ENCODE measurements at places on chromosomes 4 and X. TPM values are rescaled to one million over a fixed set of nuclear protein-coding genes. Genes with fewer than 3 reads are reported as not detected.

DBET gene
- not detected for total RNA-seq

ELF2 gene
- total RNA-seq: 23.9 TPM

VCX3B gene
- not detected for total RNA-seq

SLC4A4 gene
- 1.2 TPM for total RNA-seq

PGAM4 gene
- 1.5 TPM for total RNA-seq

TNMD gene
- total RNA-seq: not detected

ABCG2 gene
- 0.76 TPM for total RNA-seq

CYBB gene
- not detected for total RNA-seq

RHOXF2B gene
- total RNA-seq: not detected

OGT gene
- 280 TPM for total RNA-seq

NAT8L gene
- total RNA-seq: 0.65 TPM

ERAS gene
- not detected for total RNA-seq

PPP1R2C gene
- total RNA-seq: not detected

HMGN5 gene
- 1.9 TPM for total RNA-seq

DNAJB14 gene
- 37.3 TPM for total RNA-seq

ZCCHC12 gene
- total RNA-seq: not detected

SORCS2 gene
- total RNA-seq: not detected

P2RY4 gene
- 0.34 TPM for total RNA-seq

SULT1B1 gene
- total RNA-seq: 0.13 TPM

PASD1 gene
- total RNA-seq: not detected
